Frontal cortex (tissue), 4 donors: ENCODE measurements at places on chromosomes 12 and 14.

DNA sequence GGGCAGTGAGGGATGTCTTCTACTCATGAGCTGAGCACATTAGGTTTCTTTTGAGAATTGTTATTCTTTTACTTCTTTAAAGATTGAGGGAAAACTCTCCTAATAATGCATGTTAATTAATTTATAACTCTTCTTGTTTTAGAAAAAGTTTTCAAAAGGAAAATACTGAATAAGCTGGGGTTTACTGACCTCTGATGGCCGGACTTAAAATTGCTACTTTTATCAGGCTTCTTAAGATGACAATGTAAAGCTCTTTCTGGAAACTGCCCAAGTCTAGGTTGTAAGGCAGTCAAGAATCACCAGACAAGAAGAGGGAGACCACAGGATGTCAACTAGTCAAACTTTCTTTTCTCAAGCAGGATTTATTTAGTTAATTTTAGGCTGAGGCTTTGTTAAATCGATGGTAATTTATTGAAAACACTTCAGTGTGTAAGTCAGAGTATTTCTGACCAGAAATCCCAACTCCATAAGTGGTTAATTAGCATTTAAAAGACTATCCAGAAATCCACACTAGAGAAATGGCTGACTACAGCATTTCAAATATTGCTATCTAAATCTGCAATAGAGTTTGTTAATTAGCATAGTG, 82.1 kb downstream of the AVPR1A start:
- DNase-seq: no peak

GRCh38 chr14:61837336-61838229, 75.4 kb downstream of the SNAPC1 start:
- peak; percentile 57 for DNase-seq

- no peak for DNase-seq
Measured at GRCh38 chr14:70317969-70318634, 41.4 kb downstream of the COX16 start.

GRCh38 chr12:6736754-6737153, 12.9 kb downstream of the COPS7A start:
- DNase-seq: no peak

- no peak for DNase-seq
Measured at GRCh38 chr12:100447381-100447780, 26.3 kb upstream of the NR1H4 start.

DNA sequence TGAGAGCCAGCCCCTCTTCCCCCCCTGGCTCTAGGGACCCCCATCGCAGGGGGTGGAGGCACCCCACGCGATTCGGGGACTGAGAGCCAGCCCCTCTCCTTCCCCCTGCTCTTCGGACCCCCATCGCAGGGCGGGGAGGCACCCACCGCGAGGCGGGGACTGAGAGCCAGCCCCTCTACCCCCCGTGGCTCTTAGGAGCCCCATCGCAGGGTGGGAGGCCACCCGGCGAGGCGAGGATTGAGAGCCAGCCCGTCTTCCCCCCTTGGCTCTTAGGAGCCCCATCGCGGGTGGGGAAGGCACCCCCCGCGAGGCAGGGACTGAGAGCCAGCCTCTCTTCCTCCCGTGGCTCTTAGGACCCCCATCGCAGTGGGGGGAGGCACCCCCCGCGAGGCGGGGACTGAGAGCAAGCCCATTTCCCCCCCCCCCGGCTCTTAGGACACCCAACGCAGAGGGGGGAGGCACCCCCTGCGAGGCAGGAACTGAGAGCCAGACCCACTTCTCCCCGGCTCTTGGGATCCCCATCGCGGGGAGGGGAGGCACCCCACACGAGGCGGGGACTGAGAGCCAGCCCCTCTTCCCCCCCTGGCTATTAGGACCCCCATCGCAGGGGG, 45.6 kb downstream of the DDX11 start:
- no peak for DNase-seq

DNA sequence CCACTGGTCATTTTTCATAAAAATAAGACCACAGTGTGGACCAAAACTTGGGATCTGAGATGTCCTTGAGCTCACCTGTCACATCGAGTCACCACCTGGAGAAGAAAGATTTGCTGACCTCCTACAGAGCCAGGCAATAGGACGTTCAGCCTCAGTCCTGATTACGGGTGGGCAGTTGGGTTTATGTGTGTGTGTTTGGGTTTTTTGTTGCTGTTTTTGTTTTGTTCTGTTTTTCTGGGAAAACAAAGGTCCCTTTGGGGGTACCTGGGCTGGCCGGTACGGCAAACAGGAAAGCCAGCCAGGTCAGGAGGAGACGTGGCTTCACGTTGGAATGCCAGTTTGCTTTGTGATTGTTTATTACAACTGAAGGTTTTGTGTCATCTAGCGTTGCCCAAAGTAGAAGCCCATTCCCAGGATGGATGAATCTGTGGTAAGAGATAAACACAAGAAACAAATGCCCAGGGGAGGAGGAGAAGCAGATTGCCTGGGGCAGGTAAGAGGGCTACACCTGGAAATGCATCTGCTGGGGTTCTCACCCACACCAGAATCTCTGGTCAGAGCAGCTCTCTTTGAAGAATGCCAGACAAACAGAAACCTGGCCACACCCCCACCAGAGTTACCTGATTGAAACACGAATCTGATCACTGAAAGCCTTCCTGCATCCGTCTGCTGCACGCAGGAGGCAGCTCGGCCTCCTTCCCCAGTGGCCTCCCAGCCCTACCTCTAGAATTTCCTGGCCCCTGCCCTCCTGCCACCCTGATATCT, 100.1 kb upstream of the DIO3 start:
- DNase-seq: no peak

DNA sequence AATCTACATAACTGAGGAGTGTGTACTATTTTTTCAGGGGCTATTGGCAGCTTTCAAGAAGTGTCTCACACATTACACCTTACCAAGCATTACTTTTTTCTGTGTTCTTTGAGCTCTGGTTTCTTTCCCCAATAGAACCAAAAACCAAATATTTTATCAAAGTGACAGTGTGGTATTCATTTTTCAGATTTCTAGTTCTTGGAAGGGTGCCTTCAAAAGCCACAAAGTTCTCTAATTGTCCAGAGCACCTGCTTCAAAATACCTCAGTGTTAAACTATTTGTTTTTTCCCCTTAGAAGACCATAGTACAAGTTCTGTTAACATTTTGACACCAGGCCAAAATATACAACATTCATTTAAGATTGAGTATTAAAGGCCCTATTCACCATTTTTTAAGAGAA, 515.7 kb downstream of the ETNK1 start:
- DNase-seq: no peak

DNA sequence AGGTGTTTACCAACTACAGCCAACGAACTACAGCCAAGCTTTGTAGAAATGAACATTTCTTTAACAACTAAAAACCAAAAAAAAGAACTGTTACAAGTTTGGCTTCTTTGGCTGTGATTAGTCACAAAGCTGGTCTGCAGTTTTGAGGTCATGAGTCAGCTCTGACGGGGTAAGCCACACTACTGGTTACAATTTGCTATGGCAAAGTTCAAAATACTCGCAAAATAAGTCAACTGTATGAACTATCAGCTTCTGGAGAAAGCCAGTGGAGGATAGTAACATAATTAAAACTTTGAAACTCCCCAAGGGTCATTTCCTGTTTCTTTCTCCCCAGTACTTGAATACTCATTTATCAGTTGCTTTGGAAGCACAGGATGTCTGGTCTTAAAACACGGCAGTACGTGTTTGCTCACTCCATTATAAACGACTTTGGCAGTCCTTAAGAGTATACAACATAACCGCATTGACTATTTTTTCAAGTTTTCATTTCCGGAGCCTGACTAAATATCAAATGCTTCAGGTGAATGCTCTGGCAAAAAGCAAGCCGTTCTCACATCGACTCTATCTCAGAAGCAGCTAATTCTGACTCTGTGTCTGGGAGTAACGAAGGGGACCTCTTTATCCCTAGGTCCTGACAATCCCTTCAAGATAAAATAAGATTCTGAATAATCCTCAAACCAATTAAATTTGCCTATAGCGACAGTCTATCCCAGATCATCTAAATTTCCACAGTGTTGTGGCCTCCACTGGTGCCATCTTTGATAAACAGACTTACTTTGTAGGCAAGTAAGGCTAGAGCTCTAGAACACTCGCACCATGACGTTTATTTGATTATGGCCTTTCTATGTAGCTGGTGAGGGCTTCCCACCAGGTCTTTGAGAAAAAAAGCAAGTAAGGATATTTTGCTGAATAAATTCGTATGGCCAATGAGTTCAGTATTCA, 10.6 kb downstream of the PHLDA1 start:
- no peak for DNase-seq

- DNase-seq: peak; percentile 10
Measured at GRCh38 chr14:73262427-73263183, 25.3 kb downstream of the PAPLN start.

GRCh38 chr14:20412411-20412810, 890 bp downstream of the TEP1 start:
- no peak for DNase-seq

DNA sequence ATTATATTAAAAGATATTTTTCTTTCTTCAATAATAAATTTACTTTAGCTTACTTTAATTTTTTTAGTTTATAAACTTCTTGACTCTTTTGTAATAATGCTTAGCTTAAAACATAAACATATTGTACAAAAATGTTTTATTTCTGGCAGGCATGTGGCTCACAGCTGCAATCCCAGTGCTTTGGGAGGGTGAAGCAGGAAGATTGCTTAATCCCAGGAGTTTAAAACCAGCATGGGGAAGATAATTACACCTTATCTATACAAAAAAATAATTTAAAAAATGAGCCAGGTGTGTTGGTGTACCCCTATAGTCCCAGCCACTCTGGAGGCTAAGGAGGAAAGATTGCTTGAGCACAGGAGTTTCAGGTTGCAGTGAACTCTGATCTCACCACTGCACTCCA, 120.7 kb downstream of the GPHN start:
- no peak for DNase-seq

GRCh38 chr12:43501703-43502102, 50.3 kb downstream of the ADAMTS20 start:
- DNase-seq: no peak

GRCh38 chr14:92549105-92549858, 35.7 kb downstream of the RIN3 start:
- DNase-seq: no peak

DNA sequence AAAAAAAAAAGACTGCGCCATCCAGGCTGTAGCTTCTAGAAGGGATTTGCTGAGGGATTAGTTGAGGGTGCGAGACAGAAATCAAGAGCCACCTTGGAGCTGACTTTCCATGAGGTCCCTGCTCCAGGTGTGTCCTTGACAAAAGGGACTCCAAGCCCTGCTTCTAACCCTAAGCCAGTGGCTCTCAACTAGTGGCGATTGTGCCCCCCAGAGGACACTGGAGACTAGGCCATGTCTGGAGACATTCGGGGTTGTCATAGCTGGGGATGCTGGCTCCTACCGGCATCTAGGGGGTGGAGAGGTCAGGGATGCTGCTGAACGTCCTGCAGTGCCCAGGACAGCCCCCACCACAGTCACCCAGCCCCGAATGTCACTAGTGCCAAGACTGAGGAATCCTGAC, 40.6 kb downstream of the SPRING1 start:
- DNase-seq: no peak

- DNase-seq: no peak
Measured at GRCh38 chr14:69553252-69553651, 21.4 kb downstream of the CCDC177 start.

DNA sequence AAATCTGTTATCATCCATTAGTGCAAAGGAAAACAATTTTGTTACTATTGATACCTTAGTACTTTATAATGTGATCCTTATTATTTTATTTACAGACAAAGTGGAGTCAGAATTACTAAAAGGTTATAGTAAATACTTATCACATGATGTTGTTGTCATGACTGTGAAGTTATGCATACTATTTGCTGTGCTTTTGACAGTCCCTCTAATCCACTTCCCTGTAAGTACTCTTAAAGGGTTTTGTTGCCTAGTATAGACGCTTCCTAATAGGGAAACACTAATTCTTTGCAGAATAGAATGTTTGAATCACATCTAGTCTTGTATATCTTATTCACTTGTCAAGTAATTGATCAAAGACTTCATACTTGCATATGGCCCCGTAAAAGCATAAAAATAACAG, 69.4 kb downstream of the SLC38A6 start:
- no peak for DNase-seq

- DNase-seq: no peak
Measured at GRCh38 chr12:52221912-52222457, 11.1 kb upstream of the KRT7 start.

DNA sequence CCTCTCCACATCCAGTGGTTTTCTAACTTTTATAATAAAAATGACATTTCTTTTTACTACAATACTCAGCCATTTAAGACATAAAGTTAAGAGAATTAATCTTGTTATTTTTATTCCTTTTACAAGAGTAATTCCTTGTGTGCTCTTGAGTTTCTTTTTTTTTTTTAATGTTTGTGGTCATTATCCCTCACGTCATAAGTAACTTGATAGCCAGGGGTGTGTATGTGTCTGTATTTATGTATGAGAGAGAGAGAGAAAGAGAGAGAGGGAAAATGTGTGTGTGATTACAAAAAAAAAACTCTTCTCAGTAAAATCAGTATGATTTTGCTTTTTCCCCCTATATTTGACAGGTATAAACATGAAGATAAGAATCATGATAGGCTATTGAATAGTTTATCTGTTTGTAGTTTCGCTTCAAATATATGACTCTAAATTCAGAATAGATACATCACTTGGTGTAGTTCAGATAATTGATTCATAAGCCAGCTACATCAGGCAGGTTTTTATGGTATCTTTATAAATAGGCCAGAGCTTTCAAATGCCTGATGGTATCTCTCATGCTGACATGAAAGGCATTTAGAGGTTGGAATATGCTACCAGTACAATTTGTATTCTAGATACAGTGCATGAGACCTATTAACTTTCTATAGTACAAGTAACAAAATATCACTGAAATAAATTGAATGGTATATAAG, 34.9 kb downstream of the RERGL start:
- no peak for DNase-seq

DNA sequence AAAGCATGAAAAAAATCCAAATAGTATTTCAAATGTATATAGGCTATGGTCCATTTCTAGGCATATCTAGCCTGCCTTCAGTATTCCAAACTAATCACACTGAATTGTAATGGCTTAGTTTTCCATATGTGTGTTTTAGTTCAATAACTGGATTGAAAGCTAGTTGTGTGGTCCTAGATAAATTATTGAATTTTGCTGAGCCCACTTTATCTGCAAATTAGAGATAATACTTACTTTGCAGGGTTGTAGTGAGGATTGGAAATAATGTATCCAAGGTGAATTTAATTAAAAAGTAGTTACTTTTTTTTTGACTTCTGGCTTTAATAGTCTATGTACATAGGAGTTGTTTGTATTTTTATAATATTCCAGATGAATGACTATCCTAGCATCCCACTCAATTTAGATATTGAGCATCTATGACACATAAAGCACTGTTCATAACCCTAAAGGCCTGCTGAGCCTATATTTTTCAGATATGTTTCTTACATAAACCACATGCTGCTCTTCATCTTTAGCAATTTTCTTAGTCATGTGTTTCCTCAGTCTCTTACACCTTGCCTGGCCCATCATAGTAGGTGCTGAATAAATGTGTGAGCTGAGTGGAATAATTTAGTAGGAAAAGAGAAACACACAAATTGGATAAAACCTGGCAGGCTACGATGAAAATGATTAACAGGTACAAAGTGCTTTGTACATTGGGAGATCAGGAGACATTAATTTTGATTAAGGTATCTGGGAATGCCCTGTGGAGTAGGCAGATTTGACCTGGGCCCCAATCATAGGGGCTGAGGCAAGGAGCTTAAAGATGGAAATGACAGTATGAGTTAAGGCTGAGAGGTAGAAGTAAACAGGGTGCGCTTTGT, 1.1 kb upstream of the ATP23 start:
- no peak for DNase-seq

GRCh38 chr14:100882026-100882967, 21.2 kb downstream of the RTL1 start:
- DNase-seq: no peak

- DNase-seq: no peak
Measured at GRCh38 chr14:68841016-68841809, 48.3 kb upstream of the ZFP36L1 start.

GRCh38 chr12:40768125-40768864, 76.1 kb downstream of the CNTN1 start:
- DNase-seq: no peak
